ENCODE measurements at places on chromosomes 1 and 21.

DNA sequence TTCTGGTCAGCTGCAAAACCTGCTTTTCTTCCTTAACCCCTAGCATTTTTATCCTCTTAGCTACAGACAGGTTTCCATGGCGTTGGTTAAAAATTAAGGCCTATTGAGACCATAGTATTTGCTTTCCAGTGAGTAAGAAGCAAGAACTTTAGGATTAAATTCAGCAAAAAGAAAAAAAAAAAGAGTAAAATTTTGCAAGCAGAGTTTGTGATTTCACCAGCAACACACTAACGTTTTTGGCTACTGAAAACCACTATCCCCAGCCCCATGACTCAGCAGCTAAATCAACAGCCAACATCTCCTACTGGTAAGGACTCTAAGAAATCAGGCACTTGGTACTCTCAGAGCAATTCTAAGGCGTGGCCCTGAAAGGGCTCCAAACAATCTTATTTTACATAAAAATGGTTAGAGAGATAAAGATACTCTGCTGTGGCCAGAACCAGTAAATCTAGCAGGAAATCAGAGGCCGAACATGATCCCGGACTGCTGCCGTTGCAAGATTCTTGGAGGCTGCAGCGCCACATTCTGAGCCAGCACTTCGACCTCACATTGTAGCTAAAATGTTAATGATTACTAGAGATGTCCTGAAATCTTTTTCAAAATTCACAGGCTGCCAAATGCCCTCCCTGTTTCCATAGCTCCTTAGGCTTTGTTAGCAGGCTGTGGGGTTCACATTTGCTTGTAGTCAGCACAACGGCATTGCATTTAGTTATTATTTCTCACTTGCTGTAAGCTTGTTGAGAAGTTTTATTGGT is 1.6 kb upstream of the ENO1 start:
- DNase-seq: no peak

GRCh38 chr21:18089786-18090185 is 154.8 kb upstream of the CHODL start:
- DNase-seq: no peak

DNA sequence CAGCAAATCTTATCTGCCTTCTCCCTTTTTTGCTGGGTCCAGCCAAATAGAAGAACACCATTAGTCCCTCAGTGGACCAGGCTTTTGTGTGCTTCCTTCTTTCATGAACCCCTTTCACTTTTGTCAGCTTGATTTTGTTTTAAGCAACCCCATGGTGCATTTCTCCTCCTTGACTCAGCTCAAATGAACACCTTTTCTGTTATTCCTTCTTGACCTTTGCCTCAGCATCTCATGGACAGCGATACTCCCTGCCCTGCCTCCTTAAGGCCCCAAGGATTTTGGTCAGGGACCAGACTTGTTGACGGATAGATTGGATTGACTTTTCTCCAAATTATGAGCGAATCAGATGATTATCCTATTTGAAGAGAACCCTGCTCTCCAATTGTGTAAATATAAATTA is 356.6 kb upstream of the USP24 start:
- DNase-seq: no peak

DNA sequence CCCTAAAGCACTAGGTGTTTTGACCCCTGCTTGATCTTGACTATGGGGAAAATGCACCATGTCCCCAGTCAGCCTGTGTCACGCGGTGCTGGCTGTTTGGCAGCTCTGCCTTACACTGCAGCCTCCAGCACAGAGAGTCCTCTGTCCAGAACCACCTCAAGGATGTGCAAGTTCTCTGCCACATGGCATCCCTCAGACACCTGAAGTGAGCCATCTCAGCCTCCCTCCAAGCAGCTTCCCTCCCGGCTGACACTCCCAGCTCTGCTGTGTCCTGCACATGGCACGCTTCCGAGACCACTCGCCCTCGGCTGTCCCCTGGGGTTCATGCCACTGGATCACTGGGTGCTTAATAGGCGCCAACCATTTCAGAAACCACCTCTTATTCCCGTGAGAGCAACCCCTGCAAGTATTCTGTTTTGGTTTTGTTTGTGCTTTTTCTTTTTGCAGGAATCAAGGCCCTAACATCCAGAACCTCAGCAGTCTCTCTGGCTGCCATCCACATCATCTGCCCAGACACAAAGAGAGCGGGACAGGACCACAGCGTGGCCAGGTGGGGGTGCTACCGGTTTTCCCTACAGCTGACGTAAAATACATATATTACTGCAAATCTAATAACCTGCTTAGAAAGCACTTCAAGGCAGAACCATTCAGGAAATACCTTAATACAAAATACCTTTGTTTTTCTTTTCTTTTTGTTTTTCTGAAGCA is 45.7 kb downstream of the CAPZB start:
- DNase-seq: no peak

- DNase-seq: no peak
Observed at GRCh38 chr1:53557369-53557768, 98.2 kb downstream of the DMRTB1 start.

GRCh38 chr1:115242543-115242942 is 95.5 kb downstream of the NGF start:
- DNase-seq: no peak

DNA sequence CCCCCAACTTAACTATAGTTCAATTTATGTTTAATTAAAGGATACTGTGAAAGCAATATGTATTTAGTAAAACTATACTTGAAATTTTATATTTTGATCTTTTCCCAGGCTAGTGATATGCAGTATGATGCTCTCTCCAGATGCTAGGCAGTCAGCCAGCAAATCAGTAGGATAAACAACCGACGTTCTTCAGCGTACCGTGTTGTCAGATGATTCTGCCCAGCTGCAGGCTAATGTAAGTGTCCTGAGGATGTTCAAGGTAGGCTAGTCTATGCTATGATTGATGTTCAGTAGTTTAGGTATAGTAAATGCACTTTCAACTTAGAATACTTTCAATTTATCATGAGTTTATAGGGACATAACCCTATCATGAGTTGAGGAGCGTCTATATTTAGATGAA is 762.6 kb downstream of the MRPL39 start:
- DNase-seq: no peak
